ENCODE measurements at places on chromosomes 4 and X.

DNA sequence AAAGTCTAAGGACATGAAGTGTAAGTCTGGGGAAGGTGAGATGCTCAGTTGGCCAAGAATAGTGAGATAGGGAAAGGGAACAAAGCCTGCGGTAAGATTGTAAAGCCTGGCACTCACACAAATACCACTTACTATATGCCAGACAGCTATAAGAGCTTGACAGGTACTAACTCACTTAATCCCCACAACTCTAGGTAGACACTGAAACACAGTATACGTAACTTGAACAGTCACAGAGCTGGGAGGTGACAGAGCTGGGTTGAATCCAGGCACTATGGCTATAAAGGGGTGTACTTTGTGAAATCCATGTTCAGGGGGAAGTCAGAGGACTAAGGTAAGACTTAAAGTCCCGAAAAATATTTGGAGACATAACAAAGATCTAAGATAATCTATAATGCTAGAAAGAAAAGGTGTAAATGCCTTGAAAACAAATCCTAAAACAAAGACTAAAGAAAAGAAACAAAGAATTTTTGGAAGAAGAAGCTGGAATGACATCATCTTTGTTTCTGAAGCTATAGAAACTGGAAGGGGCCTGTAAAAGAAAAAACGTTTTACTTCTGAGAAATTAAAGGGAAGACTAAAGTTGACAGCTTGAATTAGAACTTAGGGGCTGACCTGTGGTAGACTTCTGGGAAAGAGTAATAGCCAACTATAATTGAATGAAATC is 172.5 kb downstream of the PPP3CA start:
- DNase-seq = no peak

- no peak for DNase-seq
These were observed 156.5 kb downstream of the WDFY3 start for GRCh38 chr4:84809946-84810345.

DNA sequence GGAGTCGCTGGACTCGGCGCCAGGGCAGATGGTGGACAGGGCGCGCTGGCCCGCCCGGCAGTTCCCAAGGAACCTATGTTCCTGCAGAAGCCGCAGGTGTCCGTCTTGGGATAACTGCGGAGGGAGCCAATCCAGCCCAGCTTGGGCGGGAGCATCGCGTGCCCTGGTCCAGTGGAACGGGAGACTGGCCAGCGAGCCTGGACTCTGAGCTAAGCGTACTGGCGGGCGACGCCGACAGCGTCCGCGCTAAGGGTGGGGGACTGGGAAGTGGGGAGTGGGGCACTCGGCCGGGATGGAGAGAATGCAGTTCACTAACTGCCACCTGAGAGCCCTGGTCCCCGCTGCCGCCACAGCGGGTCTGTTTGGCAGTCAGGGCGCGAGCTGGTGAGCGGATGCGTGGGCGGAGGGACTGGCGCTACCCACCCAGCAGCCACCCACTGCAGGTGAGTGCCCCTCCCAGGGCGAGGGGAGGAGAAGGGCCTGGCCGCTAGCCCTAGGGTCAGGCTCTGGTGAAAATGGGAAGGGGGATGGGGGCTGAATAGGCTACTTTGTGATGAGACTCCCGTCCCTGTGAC is 1.3 kb upstream of the MAMLD1 start:
- peak; percentile 17 for DNase-seq

DNA sequence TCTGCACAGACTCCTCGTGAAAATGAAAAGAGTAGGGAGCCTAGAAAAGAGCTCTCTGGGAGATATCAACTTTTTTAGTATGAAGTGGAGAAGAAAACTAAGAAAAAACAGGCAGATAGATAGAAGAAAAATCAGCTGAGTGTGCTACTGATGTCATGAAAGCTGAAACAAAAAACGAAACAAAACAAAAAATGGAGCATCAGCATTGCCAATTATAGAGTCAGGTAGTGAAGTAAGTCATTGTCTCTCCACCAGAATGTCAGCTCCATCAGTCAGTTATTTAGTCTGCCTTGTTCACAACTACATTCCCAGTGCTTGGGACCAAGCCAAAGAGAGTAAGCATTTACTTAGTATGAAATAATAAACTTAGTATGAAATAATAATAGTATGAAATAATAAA is 595.1 kb downstream of the STPG2 start:
- no peak for DNase-seq

- no peak for DNase-seq
These were observed 836.6 kb upstream of the PRKX start for GRCh38 chrX:4550018-4550417.

DNA sequence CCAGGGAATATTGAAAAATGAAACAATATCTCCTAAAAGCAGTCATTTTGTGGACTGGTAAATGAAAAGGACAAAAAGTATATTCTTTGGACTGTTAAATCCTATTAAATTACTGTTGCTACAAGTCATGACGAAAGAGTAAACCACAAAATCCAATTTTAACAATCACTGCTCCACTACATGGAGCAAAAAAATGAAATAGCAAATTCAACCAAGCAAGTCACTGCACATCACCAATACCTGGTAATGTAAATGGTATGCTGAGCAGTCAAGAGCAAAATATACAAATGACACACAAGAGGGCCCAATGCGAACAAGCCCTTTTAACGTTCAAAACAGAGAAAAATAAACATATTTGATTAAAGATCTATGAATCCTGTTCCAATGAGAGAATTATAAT is 126.2 kb downstream of the KLHL13 start:
- DNase-seq = no peak

- DNase-seq = no peak
These were observed 3.1 kb downstream of the SYAP1 start for GRCh38 chrX:16722481-16722880.

DNA sequence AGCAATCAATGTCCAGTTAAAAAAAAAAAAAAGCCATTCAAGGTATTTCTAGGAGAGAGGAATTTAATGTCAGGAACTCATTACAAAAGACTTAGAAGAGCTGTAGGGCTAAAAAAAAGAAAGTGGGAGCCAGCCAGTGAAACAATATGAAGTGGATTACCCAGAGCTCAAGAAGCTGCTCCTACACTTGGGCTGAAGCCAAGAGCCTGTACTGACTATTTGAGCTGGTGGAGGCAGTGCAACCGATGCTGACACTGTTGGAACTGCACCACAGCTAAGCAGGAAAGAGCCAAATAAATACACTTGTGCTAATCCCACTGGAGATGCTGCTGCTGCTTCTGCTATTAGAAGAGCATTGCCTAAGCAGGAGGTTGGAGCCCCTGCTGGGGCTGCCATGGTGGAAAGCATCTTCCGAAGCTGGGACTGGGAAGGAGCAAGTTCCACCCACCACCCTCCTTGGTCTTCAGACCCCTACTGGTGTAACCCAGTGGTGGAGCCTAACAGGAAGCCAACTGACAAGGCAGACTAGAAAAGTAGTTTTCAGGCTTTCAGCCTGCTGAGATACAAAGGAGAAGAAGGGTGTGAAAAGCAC is 65.4 kb downstream of the CXXC4 start:
- no peak for DNase-seq

- no peak for DNase-seq
These were observed 12.8 kb downstream of the EREG start for GRCh38 chr4:74377714-74378113.

DNA sequence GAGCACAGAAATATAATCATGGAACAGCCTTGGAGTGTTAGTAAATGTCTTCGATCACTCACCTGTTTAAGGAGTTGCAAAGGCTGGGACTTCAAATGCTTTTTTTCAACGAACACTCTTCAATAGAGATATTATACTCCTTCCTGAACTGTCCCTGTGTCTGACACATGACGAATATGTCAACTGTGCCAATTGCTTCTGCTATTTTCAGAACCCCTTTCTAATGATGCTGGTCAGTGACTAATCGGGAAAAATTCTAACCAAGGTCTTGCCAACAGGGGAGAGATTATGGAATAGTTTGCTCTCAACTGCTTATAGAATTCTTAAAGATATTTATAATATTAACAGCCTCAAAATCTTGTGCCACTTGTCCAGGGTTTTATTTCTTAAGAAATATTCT is 8.5 kb upstream of the KLHL34 start:
- no peak for DNase-seq

DNA sequence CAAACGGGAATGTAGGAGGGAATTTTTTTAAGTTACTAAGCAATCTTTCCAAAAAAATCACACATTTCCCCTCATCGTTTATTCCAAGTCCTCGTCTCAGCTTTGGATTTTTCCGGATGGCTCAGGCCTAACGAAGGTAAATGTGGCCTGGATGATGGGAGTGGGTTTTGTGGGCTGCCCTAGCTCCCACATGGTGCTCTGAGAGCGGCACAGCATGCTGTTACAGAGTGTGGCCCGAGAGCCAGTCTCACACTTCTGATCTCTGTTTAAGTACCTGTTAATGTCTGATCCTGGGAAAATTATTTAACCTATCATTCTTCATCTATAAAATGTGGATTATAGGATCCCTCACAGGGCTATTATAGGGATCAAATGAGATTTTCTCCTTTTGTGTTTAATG is 38.2 kb upstream of the ADAM29 start:
- DNase-seq = no peak

DNA sequence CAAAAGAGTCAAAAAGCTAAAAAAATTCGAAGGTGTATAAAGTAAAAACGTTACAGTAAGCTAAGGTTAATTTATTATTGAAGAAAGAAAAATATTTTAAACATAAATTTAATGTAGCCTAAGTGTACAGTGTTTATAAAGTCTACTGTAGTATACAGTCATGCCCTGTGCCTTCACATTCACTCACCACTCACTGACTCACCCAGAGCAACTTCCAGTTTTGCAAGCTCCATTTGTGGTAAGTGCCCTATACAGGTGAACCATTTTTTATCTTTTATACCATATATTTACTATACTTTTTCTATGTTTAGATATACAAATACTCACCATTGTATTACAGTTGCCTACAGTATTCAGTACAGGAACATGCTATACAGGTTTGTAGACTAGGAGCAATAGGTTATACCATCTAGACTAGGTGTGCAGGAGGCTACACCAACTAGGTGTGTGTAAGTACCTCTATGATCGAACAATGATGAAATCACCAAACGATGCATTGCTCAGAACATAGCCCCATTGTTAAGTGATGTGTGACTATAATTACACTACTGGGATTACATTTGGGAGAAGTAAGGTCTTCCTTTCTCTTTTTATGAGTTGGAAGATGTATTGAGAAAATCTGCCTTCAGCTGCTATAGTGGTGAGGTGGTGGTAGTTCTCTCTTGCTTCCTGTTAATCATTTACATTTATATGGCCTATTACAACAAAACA is 27.2 kb downstream of the TMSB4X start:
- DNase-seq = no peak

DNA sequence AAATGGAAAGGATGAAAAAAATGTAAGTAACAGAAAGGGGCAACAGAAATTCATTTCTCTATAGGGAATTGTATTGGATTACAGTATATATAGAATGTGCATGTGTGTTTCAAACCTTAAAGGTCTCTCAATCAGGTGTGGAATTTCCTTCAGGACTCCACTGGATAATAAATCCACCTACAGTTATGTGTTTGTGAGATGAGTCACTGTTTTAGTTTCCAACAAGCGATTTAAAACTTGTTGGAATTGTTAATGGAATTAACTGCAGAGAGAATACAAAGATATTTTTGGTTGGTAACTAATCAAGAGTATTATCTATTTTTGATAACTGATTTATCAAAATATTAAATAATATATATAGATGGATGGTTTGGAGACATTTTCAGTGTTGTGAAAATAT is 32.8 kb downstream of the CEP44 start:
- DNase-seq = no peak

GRCh38 chr4:11440481-11441193 is 11.9 kb upstream of the HS3ST1 start:
- no peak for DNase-seq

- DNase-seq = no peak
These were observed 670.1 kb upstream of the LCORL start for GRCh38 chr4:18691431-18692200.

- DNase-seq = no peak
These were observed 12.0 kb downstream of the MPP1 start for GRCh38 chrX:154793084-154793795.

- no peak for DNase-seq
These were observed 25.5 kb downstream of the VEGFC start for GRCh38 chr4:176767183-176767582.

GRCh38 chr4:55866973-55867574 is 13.6 kb downstream of the EXOC1 start:
- no peak for DNase-seq

DNA sequence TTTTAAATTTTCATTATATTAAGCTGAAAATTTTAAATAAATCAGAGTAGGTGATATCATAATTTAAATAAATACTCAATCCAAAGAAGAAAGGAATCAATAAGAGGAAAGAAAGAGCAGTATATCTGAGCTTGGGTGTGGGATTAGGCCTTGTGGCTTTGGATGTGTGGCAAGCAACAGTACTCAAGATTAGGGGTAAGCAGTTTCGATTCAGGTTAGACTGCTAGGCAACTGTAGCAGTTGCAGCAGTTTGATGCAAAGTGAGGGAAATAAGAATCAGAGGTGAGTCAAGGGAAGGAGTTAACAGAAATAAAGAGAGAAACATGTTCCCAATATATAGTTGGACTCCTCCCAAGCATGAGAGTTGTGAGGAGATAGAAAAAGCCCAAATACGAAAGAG is 599.6 kb upstream of the KLHL4 start:
- no peak for DNase-seq

DNA sequence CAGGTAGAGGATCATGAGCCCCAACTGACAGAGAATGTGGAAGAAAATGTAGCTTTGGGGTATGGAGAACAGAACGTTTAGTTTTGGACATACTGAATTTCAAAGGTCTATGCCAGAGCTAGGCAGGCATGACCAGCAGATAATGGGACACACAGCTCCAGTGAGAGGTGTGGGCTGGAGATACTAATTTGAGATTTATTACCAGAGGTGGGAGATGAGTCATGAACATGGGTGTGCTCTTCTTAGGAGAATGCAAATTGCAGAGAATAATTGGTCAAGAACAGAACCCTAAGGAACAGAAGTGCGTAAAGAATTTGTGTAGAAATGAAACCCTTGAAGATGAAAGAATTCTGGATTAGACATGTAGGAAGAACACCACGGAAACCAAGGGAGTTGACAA is 125.2 kb downstream of the PACRGL start:
- DNase-seq = no peak

- DNase-seq = no peak
These were observed 670.3 kb upstream of the FAM241A start for GRCh38 chr4:111475001-111475400.

- DNase-seq = no peak
These were observed 9.5 kb downstream of the RBPJ start for GRCh38 chr4:26330186-26330787.

DNA sequence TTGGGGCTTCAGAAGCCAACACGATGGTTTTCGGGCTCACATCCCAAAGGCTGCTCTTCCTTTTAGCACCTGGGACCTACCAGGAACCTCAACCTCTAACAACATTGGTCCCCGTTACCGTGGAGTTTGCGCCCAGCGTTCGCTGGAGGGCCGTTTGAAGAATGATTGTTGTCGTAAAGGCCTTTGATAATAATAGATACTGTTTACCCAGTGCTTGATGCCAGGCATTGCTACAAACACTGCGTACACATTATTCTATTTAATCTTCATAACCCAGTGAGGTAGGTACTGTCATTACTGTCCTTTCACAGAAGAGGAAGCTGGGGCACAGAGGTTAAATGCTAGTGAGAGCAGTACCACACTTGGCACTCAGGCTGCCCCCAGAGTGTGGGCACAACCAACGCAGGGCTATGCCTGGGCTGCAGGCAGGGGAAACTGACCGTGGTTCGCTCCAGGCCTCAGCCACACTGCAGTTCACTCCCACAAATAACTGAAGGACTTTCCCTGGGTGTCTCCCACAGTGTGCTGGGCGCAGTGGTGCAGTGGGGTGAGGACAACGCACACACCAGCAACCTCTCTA is 1.0 kb upstream of the ACSL1 start:
- DNase-seq = no peak

All from T-helper 2 cell treated with Interferon-gamma antibody and Interleukin-4, amounts not matched to agents 5 μg/mL and 100 μg/mL, for 36 hours (primary cell).